Gastroesophageal sphincter (tissue), 4 donors: ENCODE measurements at places on chromosomes 3 and 15. TPM values are rescaled to one million over a fixed set of nuclear protein-coding genes. Genes with fewer than 3 reads are reported as not detected.

- no peak for ATAC-seq
These were observed 57.2 kb downstream of the SLC15A2 start for GRCh38 chr3:121951291-121951919.

The RTP4 gene
- total RNA-seq: 0.32 TPM

GRCh38 chr15:63596676-63597037, 530 bp upstream of the FBXL22 start:
- ATAC-seq: peak; percentile 4

The LRRC31 gene
- total RNA-seq: 0.35 TPM

The LEKR1 gene
- 2.7 TPM for total RNA-seq

GRCh38 chr3:101925564-101925963, 76.2 kb downstream of the NFKBIZ start:
- ATAC-seq: no peak

- ATAC-seq: no peak
These were observed 11.6 kb downstream of the RFX7 start for GRCh38 chr15:56232058-56232457.

- ATAC-seq: no peak
These were observed 43.2 kb upstream of the LINGO1 start for GRCh38 chr15:77675806-77676415.

GRCh38 chr15:100279446-100279845, 62.3 kb downstream of the ADAMTS17 start:
- no peak for ATAC-seq

- no peak for ATAC-seq
These were observed 108.5 kb downstream of the SYNPR start for GRCh38 chr3:63386568-63386967.

DNA sequence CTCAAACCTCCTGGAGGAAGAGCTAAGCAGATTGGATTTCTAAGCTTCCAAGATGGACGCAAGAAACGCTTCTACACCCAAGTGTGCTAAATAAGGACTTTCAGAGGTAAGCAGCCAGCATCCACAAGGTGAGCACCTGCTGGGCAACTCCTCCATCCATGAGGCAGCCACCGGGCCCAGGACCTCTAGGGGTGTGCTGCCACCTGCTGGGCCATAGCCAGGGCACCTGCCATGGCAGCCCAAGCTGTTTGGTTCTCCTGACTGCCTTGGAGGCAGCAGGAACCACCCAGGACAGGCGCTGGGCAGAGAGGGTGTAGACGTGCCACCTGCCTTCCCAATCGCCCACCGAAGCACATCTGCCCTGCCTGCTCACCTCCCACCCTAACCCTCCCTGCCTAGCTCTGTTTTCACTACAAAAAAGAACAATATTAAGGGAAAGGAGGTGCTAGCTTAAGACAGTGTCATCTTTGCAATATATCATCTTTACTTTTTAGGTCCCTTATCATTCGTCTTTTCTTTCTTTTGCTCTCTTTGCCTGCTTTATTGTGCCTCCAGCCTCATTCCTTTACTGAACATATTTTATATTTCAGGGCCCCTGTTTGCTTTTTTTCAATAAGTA, 12.9 kb downstream of the C15orf62 start:
- ATAC-seq: no peak

The GOLGA8H gene
- 0.46 TPM for total RNA-seq

The UBA7 gene
- 62.7 TPM for total RNA-seq
